ENCODE measurements at places on chromosomes 12 and 14.

- DNase-seq: no peak
These were observed 28.0 kb upstream of the C14orf132 start for GRCh38 chr14:96011131-96011530.

DNA sequence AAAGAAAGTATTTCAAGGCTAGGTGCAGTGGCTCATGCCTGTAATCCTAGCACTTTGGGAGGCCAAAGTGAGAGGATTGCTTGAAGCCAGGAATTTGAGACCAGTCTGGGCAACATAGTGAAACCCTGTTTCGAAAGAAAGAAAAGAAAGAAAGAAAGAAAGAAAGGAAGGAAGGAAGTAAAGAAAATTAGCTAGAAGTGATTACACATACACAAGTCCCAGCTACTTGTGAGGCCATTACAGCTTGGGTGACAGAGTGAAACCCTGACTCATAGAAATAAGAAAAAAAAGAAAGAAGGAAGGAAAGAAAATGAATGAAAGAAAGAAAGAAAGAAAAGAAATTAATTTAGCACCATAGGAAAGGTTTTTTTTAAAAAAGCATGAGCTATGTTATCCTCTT, 33.3 kb upstream of the PPP1CC start:
- DNase-seq: no peak

DNA sequence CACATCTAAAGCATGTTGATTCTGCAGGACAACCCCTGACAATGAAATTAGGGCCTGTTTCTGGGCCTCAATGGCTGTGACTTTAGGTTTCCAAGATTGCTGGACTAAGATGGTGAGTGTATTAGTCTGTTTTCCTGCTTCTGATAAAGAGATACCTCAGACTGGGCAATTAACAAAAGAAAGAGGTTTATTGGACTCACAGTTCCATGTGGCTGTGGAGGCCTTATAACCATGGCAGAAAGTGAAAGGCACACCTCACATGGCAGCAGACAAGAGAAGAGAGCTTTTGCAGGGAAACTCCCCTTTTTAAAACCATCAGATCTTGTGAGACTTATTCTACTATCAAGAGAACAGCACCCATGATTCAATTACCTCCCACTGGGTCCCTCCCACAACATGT, 10.6 kb downstream of the IL22 start:
- no peak for DNase-seq

GRCh38 chr12:68899251-68899771, 33.7 kb downstream of the CPM start:
- DNase-seq: no peak

GRCh38 chr14:54278665-54279295, 118.0 kb upstream of the CDKN3 start:
- no peak for DNase-seq

DNA sequence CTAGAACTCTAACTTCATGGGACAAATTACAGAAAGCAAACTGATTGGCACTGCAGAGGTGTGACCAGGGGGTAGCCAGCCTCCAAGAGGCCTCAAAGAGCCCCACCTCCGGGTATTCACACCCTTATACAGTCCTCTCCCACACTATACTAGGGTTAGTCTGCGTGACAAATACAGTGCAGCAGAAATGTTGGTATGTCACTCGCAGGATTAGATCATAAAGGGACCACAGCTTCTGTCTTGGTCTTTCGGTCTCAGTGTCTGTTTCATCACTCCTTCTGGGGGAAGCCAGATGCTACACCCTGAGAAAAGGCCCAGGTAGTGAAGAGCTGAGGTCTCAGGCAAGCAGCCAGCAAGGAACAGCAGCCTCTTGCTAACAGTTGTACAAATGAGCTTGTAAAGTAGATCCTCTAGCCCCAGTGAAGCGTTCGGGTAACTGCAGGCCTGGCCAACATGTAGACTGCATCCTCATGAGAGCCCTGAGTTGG, 68.9 kb upstream of the SAV1 start:
- no peak for DNase-seq

- no peak for DNase-seq
These were observed 9.5 kb downstream of the CEP290 start for GRCh38 chr12:88132392-88132791.

DNA sequence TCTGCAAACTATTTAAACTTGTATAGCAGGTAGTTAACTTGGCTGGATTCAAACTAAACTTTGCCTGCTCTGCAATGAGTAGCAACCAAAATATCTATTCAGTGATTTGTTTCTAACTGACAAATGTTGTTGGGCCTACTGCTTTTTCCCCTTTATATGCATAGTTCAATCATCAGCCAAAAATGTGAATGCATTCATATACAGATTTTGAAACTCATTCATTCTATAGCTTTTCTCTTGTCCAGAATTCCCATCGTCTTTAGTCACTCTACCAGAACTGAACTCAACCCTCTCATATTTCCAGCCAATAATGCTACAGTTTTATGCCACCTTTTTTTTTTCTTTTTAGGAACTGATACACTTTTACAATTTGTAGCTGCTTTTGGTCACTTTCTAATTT, 599.8 kb downstream of the RPL10L start:
- no peak for DNase-seq

DNA sequence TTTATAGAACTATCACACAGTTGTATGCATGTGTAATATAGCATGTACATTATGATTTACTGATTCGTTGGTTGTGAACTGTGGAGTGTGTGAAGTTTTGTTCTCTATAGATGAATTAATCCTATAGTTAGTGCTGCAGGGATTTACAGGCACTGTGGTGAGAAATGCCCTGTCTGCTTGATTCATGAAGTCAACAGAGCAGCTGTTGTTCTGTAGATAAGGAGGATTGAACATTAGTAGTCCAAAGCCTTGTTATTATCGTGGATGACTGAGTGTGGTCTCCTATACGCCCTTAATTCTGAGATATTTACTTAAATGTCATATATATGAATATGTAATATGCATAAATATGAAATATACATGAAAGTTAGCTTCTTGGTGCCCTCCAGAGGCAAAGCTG, 98.3 kb downstream of the DNAH10 start:
- DNase-seq: no peak

GRCh38 chr12:117033382-117034221, 65.6 kb downstream of the TESC start:
- DNase-seq: no peak

DNA sequence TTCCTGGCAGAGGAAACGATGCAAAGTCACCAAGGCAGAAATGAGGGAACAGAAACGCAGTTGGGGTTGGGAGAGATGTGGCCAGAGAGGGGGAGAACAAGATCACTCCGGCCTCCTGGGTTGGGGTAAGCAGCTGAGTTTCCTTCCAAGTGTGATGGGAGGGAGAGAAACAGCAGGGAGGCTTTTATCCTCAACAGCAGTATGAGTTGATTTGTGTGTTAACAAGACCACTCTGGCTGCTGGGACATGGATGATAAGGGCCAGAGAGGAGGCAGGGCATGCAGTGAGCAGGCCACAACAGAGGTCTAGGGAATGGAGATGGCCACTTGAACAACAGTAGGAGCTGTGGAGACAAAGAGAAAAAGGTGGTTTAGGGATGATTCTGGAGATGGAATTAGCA, 66.8 kb downstream of the GLRX5 start:
- no peak for DNase-seq

DNA sequence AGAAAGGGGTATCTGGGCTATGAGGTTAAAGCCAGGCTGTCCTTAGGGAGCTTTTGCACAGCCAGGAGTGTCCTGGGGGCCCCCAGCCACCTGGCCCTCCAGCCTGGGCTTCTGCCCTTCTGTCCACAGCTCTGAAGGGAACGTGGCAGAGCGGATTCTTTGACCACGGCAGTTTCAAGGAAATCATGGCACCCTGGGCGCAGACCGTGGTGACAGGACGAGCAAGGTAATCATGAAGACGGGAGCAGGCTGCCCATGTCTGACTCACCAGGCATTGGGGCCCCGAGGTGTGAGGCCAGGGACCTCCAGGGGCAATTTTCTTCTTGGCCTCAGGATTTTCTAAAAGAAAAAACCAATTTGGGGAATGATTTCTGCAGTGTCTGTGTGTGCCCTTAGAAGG, 53.1 kb downstream of the FOXN4 start:
- DNase-seq: no peak

DNA sequence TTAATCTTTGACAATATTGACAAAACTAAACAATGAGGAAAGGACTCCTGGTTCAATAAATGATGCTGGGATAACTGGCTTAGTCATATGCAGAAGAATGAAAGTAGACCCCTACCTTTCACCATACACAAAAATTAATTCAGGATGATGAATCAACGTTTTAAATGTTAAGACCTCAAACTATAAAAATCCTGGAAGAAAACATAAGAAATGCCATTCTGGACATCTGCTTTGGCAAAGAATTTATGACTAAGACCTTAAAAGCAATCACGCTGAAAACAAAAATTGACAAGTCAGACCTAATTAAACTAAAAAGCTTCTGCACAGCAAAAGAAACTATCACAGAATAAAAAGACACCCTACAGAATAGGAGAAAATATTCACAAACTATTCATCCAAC, 97.4 kb downstream of the LMNTD1 start:
- no peak for DNase-seq

DNA sequence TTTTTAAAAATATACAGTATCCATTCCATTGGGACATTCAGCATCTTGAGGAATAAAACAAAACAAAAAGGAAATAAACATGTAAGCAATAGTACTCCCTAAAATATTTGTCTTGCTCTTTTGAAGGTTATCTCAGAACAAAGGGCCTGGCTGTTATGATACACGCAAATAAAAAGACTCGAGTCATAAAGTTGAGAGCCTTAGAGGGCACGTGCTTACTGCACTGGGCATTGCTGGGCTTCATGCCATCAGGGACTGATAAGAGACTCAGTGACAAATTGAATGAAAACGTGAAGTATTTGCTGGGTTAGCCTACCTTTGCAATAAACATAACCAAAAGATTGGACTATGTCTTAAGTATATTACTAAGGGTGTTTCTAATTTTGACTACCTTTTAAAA, 118.9 kb downstream of the SLC35F4 start:
- DNase-seq: no peak

GRCh38 chr12:121797937-121798786, 4.7 kb upstream of the RHOF start:
- no peak for DNase-seq

DNA sequence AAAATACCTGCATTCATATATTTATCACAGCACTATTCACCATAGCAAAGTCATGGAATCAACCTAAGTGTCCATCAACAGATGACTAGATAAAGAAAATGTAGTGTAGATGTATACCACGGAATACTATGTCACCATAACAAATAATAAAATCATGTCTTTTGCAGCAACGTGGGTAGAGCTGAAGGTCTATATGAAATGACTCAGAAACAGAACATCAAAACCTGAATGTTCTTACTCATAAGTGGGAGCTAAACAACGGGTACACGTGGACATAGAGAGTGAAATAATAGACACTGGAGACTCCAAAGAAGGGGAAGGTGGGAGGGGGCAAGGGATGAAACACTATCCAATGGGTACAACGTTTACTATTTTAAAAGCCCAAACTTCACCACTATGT, 37.9 kb downstream of the SLC38A1 start:
- no peak for DNase-seq

DNA sequence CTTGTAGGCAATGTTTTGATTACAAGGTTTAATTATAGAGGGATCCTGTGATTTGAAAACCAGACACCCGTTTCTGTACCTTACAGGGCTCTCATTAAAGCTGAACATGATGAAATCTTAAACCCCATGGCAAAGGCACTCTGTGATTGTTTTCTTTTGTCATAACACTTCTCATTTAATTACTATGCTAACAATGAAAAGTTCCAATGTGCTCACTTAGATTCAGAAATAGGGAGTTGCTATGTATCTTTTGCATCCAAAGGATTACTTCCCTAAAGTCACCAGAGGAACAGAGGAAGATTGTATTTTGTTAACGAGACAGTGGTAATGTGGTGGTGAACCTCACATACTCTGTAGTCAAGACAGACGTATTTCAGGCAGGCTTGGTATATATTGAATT, 81.5 kb upstream of the MYF6 start:
- no peak for DNase-seq

DNA sequence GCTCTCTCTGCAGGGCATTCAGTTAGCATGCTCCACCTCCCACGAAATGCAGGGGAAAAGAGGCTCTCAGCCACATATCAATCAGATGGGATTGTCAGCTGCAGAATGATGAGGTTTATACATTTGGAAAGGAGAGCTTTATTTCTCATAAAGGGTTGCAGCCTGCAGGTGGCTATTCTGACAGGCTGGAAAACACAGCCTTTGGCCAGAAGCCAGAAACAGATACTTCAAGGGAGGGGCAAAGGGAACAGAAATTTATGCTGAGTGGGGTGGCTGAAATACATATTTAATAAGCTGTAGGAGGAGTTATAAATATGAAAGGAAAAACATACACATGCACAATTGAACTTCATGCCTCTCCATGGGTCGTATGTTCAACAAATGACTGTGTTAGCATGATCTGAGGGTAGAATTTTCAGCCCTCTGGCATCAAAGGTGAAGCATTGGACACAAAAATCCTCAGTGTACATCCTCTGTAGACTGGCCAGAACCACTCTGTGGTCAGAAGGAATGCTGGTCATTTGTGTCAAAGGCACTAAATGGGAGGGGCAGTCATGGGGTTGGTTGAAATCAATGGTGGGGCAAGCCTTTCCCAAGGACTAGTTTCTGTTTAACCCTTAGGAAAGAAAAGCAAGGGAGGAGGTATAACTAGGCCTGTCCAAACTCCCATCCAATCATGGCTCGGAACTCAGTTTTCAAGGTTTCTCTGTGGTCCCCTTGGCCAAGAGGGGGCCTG, 62.4 kb downstream of the TMX1 start:
- no peak for DNase-seq

DNA sequence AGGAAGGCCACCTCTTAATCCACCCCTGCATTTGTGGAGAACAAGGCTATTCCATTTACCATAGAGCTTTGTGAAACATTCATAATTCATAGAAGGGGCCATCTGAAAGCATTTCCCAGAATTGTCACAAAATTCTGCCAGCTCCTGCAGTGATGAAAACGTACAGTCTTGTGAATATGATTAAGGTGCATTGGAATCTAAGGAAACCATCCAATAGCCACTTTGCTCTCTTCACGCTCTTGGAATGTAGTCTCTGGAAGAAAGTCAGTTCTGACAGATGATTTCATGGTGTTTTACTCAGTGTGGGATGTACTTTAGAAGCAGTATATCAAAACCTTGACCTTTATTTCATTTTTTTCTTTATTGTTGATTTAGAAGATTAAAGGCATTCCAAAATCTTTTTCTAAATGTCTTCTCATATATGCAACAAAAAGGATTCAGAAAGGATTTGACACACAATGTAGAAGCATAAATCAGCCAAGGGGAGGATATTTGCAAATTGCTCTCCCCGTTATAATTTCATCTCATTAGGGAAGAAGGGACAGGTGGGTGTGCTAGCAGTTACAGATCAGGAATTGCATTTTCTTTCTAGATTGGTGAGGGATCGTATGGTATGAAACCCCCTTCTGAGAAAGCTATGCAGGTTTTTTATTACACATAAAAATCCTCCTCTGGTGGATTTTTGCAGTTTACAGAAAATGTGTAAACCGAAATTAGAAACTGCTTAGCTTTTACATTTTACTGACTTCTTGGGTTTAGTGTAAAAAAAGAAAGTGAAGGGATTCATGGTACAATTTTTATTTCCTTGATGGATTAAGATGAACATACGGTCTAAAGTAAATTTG, 390.2 kb downstream of the LRIG3 start:
- no peak for DNase-seq

GRCh38 chr14:25006961-25007795, 42.8 kb downstream of the STXBP6 start:
- DNase-seq: no peak

- no peak for DNase-seq
These were observed 89.6 kb downstream of the NUAK1 start for GRCh38 chr12:106049105-106049504.

Measured in CD8-positive, alpha-beta T cell (primary cell).